A549 treated with AZD2906 at 1 μM for 4 hours (cell line): ENCODE measurements at places on chromosomes 1 and 21. TPM values are rescaled to one million over a fixed set of nuclear protein-coding genes. Genes with fewer than 3 reads are reported as not detected.

The ZBTB37 gene
- 0.95 to 1.5 TPM (median 1.4 TPM) in 5 replicates for total RNA-seq

The C8A gene
- total RNA-seq: not detected in 5 replicates

The HAO2 gene
- not detected in 5 replicates for total RNA-seq

The PDC gene
- total RNA-seq: 0.05 TPM in 1 of 5 replicates, not detected in the others

The METTL13 gene
- total RNA-seq: 37.8 to 45.5 TPM (median 43.0 TPM) in 5 replicates

The KIF21B gene
- total RNA-seq: 1.2 to 1.9 TPM (median 1.8 TPM) in 5 replicates

The TACSTD2 gene
- total RNA-seq: not detected in 5 replicates

The PRDM16 gene
- 0.15 to 0.49 TPM (median 0.18 TPM) in 5 replicates for total RNA-seq

The APCS gene
- not detected in 5 replicates for total RNA-seq

The USH2A gene
- not detected in 5 replicates for total RNA-seq

The EDARADD gene
- total RNA-seq: 2.9 to 3.8 TPM (median 3.3 TPM) in 5 replicates

The CLCA1 gene
- not detected in 5 replicates for total RNA-seq

The LAPTM5 gene
- total RNA-seq: 0.25 to 0.38 TPM (median 0.35 TPM) in 5 replicates

The ARHGEF19 gene
- total RNA-seq: 5.1 to 6.6 TPM (median 5.7 TPM) in 5 replicates

The PLD5 gene
- total RNA-seq: 1.9 to 2.9 TPM (median 2.1 TPM) in 5 replicates

The CHODL gene
- not detected in 5 replicates for total RNA-seq

The PEX19 gene
- 19.2 to 25.9 TPM (median 23.1 TPM) in 5 replicates for total RNA-seq

The CHI3L1 gene
- total RNA-seq: 0.11 TPM in 1 of 5 replicates, not detected in the others

The INAVA gene
- total RNA-seq: 37.0 to 53.3 TPM (median 44.3 TPM) in 5 replicates

The ACADM gene
- 25.8 to 43.6 TPM (median 27.2 TPM) in 5 replicates for total RNA-seq

The NBPF4 gene
- total RNA-seq: 0.08 to 0.11 TPM (median 0.10 TPM) in 4 of 5 replicates, not detected in the other

The EDN2 gene
- total RNA-seq: 35.9 to 53.7 TPM (median 46.3 TPM) in 5 replicates

The IGSF21 gene
- total RNA-seq: not detected in 5 replicates

The RAP1GAP gene
- total RNA-seq: 8.3 to 10.5 TPM (median 9.7 TPM) in 5 replicates
